Left renal cortex interstitium (tissue), 4 donors: ENCODE measurements at places on chromosomes 13 and 19.

GRCh38 chr13:114203536-114203935, 24.5 kb downstream of the CFAP97D2 start:
- no peak for DNase-seq

DNA sequence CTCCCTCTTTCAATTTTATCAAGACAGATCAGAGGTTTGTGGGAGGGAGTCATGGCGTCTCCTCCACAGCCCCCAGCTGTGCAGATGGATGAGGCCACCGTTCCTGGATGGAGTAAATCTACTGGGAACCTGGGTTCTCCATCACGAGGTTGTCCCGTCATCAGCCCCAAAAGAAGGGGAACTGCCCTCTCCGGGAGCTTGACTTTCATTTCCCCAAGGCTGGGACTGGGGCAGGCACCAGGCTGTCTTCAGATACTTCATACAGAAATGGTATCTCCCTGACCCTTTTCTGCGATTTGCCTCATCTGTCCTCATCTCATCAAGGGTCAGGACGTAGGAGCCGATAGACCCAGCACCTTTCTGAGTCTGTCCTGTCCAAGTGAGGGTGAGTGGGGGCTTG, 9.8 kb downstream of the LILRB2 start:
- no peak for DNase-seq

DNA sequence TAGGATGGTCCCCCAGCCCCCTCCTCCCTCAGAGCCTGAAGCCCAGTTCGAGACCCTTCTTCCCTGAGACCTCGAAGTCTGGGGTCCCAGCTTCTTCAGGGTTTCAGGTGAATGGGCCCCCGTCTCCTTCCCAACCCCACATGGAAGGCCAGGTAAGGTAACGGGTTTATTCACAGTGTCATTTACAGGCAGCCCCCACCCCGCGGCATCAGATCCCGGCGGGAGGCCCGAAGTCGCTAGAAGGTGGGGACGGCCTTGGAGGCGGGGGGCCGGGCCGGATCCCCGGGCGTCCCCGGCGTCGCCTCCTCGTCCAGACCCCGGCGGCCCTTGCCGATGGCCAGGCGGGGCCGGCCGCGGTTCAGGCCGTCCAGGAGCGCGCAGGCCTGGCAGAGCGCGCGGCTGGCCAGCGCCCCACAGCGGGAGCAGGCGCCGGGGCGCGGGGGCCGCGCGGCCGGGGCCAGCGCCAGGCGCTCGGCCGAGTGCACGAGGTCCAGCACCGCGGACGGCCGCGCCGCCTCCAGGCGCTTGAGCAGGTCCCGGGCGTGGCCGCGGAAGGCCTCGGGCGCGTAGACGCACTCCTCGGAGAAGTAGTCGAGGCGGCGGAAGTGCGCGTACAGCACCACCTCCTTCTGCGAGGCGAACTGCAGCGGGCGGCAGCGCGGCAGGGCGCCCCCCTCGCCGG, 9.7 kb downstream of the CTU1 start:
- DNase-seq = peak; percentile 40

DNA sequence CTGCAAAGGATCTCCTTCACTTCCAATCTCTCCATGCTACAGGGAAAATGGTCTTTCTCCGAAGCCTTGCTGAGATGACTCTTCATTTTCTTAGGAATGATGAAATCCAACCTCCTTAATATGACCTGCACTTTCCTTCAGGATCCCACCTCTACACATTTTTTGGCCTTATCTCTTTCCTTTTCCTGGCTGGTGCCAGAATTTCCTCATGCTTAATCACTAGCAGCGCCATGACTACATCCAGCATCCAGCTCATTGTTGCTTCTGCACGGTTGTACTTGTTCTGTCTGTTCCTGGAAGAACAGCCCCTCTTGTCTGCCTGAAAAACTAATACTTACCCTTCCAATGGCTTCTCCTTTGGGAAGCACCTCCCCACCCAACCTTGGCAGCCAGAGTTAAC, 68.4 kb downstream of the TEX26 start:
- DNase-seq = no peak

- no peak for DNase-seq
Measured at GRCh38 chr13:92488249-92488852, 738.3 kb upstream of the GPC6 start.

DNA sequence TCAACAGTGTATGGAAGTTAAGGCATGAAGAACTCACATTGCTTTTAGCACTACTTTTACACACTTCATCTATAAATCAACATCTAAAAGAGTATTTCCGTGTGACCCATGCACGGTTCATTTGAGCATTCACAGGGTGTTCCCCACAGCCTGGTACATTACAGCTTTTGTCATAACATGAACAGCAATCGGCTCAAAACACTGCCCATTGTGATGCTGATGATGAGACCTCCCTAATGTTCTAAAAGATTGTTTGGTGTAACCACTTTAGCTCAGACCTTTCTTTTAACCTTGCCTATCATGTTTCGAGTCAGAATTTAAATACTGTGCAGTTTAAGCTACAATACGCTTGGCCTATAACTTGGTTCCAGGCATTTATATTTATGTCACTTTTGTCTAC, 4.1 kb upstream of the KLF5 start:
- DNase-seq = no peak

- DNase-seq = no peak
Measured at GRCh38 chr13:71875823-71876222, 8.8 kb upstream of the DACH1 start.

DNA sequence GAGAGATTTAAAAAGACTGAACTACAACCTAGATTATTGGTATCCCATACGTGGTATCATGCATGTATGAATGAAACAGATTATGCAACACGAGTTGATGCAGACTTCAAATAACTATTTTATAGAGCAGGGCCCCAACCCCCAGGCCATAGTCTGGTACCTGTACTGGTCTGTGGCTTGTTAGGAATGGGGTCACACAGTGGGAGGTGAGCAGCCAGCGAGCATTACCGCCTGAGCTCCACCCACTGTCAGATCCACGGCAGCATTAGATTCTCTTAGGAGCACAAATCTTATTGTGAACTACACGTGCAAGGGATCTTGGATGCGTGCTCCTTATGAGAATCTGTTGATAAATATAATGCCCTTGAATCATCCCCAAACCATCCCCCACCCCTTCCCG, 320.2 kb downstream of the TBC1D4 start:
- DNase-seq = no peak

GRCh38 chr19:11570039-11570462, 7.4 kb downstream of the ACP5 start:
- DNase-seq = no peak

GRCh38 chr13:59519819-59520218, 643.9 kb downstream of the DIAPH3 start:
- no peak for DNase-seq

- DNase-seq = no peak
Measured at GRCh38 chr13:44927968-44928367, 61.3 kb downstream of the NUFIP1 start.

- DNase-seq = no peak
Measured at GRCh38 chr13:59743195-59743594, 420.5 kb downstream of the DIAPH3 start.

DNA sequence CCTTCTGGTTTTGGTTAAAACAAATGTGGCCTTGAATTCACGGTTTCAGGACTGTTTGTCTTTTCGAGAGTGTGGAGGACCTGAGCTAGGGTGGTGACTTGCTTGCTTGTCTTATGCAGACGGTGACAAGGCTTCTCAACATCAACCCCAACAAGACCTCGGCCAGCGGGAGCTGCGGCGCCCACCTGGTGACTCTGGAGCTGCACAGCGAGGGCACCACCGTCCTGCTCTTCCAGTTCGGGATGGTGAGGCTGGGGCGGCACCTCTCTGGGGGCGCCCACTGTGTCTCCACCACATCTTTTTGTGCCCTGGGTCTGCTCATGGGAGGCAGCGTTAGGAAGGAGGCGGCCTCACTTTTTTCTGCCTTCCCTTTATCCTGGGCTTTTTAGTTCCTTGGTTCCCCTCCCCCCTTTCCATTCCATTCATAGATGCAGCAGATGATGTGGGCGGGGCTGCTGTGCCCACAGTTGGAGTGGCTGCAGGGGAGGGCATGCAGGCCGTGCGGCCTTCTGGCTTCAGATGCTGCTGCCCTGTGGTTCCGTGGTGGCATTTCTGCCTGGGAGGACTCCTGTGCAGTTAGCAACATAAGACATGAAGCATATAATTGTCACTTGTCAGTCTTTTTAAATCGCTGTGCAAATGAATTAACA, 23.3 kb downstream of the LAMP1 start:
- DNase-seq = no peak

- DNase-seq = no peak
Measured at GRCh38 chr13:43294412-43294811, 271.0 kb downstream of the DNAJC15 start.

DNA sequence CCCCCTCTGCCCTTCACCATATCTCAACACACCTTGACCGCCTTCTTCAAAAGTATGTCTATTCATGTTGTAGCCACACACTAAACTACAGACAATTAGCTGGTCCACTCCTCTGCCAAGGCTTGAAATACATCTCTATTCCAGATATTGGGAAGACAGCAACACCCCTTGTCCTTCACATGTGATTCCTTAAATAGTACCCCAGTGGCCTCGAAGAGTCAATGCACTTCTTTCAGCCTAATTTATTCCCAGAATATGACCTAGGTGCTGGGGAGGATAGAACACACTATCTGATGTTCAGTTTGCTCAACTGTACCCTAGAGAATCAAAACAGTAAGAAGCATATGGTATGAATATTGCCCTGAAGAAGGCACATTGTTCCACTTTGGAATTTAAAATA, 82.4 kb upstream of the DACH1 start:
- DNase-seq = no peak
